Neural crest cell (in vitro differentiated cells): ENCODE measurements at places on chromosomes 4 and X.

GRCh38 chr4:64893205-64893604 lies 484.0 kb upstream of the TECRL start:
- DNase-seq = no peak

DNA sequence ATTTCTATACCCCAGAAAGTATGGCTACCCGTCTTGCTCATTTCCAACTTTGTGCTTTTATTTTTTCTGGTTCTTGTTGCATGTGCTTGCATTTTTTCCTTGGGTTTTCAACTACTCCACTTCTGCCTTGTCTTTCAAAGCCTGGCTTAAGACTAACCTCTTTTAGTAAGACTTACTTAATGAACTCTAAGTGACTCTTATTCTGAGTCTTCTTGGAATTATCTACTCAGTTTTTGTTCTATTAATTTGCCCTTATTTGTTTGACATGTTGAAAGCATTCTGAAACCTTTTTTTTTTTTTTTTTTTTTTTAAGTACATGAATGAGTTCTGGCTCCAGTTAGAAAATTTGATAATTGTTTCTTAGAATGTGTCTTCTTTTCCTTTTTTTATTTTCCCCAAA lies 74.8 kb downstream of the SLIT2 start:
- no peak for DNase-seq

- DNase-seq = no peak
Observed at GRCh38 chr4:15188605-15189539, 186.6 kb downstream of the CPEB2 start.

DNA sequence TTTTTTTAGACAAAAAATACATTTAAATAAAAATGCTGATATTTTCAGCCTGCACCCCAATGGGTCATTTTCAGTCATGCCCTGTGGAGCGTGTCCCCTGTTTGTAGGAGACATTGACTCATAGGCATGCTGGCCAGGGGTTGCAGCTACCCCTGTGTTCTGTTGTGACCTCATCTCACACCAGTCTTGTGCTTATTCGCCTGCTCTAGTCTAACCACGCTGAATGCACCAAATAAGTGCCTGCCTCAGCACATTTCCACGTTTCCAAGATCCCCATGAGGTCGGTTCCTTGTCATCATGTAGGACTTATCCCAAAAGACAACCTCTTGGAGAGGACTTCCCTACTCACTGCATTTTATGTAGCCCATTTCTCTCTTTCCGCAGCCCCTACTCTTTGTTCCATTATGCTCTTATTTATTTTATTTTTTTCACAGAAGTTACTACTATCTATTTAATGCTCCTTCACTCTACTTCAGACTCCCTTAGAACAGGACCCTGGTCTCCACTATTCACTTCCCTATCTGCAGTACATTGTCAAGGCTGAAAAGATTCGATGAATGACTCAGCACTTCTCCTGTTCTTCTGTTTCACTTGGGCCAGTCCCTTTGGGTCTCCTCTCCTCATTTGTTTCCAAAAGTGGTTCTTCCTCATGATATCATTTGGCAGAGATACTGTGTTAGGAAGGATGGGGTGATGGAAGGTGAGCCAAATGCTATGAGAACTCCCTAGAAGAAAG lies 109.7 kb downstream of the MSL3 start:
- no peak for DNase-seq
